ENCODE measurements at places on chromosomes 3 and 15. TPM values are rescaled to one million over a fixed set of nuclear protein-coding genes. Genes with fewer than 3 reads are reported as not detected.
A peak's percentile ranks its signal among the peaks of the same experiment; 100 is the strongest.

- no peak for DNase-seq
Observed at GRCh38 chr3:78834910-78835309, 932.9 kb downstream of the ROBO1 start.

GOLGA8O gene
- 0.51 TPM for total RNA-seq

DNA sequence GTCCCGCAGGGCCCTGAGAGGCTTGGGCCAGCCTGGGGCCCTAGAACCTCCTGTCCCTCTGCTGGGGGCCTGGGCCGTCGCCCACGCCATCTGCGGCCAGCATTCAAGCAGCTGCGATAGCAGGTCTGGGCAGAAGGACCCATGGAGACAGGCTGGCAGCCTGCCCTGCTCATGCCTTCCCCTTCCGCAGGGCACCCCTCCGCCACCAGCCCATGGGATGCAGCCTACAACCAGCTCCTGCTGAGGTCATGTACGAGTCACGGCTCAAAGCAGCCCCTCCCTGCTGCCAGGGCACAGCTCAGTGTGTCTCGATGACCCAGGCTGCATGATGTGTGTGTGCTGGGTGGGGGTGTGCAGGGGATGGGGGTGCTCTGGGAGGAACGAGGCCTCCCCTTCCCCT, 27.8 kb downstream of the DUSP7 start:
- peak; percentile 31 for DNase-seq

DNA sequence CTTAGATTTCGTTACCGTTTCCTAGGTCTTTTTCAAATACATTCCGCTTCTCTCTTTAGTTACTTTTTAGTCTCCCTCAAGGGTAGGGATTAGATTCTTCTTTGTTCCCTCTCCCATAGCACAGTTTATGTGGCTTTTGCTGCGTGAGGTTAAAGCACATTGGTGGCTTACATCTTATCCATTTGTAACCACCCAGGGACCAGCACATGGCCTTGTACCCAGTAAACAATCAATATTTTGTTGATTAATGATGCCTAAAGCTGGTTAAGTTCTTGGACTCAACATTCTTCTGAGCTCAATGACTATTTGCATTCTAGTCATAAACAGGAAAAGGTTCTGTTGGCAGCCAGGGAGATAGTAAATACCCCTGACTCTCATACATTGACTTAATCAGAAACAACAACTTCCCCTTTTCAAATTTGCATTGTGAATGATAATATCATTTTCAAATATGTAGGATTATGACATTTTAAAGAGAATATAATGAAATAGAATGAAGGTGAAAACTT, 60.2 kb downstream of the CACNA1D start:
- DNase-seq, result no peak

DNA sequence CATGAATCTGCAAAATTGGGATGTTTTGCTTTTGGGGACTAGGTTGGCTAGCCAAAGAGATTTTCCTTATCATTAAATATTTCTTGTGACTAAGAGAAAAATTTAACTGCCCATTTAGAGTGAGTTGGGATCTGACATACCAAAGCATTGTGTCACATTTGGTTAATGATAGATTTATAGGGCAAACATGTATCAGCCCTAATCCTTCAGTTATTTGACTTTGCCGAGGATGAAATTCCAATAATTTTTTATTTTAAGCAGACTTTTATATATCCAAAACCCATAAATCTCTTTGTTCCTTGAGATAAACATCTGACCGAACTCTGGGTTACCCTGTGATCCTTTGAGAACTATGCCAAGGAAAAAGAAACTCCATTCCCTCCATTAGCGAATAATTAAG, 218.9 kb downstream of the CDIN1 start:
- DNase-seq, result peak; percentile 68

DNA sequence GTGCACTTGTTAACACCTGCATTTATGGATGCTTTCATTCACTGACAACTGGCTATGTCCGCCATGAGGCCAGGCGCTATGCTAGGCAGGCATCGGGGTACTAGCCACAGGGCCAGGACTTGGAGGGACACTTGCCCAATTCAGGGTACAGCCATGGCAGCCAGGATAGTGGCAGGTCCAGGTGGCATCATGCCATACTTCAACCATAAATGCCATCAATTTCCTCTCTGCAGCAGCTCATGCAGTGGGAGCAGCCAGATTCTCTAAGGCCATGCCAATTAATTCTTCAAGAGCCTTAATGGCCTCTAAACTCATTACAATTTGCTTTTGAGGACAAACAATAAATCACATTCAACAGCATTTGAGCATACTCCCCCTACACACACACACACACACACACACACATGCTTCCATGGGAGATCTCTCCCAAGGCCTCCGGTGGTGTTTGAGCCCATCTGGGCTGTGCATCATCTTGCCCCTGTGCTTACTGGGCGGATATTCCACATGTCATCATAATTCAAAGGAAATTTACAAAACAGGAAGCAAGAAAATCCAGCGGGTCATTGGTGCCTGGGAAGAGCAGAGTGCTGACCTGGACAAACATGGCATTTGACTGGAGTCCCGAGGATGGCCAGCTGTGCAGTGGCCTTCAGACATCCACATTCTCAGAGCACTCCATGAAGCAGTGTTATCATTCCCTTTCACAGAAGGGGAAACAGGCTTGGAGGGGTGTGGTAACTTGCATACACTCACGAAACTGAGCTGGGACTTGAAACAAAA, 109.1 kb downstream of the IQSEC1 start:
- peak; percentile 4 for DNase-seq

DNA sequence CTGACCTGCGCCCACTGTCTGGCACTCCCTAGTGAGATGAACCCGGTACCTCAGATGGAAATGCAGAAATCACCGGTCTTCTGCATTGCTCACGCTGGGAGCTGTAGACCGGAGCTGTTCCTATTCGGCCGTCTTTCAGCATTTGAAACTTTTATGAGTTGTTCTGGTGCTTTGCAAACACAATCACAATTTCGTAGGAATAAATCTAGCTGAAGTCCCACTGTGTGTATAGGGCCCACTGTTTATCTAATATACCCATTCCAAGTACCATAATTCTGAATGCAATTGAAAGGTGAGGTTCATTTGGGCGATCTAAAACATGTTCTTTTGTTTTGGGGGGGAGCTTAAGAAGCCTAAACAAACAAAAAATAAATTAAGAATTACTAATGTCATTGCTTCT, 572.1 kb downstream of the FGF12 start:
- no peak for DNase-seq

DNA sequence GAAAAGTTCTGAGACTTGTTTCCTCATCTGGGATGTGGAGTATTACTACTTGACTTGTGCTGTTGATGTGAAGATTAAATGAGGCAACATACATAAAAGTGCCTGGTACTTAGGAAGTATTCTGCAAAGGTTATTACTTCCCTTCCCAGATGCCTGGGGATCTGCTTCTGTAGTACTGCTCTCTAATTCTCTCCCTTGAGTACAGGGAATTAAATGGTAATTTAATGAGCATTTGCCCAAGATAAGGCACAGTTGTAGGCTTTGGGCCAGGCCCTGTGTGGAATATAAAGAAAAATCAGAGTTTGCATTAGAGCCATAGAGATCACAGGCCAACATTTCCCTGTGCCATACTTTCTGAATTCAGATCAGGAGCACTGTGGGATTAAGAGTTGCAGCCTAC, 84.4 kb downstream of the LARS2 start:
- no peak for DNase-seq

GRCh38 chr3:177146646-177147045, 50.6 kb downstream of the TBL1XR1 start:
- peak; percentile 43 for DNase-seq

- no peak for DNase-seq
Observed at GRCh38 chr3:78273326-78273725, 1233.4 kb downstream of the ROBO2 start.

DNA sequence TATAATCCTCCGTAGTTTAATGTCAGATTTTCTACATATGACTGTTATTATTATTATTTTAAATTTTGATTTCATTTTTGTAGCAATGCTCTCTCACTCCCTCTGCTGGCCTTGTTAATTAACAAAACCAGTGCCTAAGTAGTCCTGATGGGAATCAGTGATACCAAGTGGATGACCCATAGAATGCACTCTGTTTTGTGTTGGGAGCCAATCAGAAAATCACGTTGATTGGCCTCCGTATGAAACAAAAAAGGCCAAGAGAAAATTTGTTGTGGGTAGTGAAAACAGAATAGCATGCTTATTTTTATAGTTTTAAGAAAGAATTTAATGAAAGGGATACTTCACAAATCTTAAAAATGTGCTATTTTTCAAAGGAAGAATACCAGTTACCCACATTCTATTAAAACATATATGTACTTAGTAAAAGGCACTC, 34.4 kb upstream of the MEIS2 start:
- peak; percentile 66 for DNase-seq

- peak; percentile 91 for DNase-seq
Observed at GRCh38 chr15:58361273-58361759, 70.5 kb upstream of the LIPC start.

- no peak for DNase-seq
Observed at GRCh38 chr15:78050826-78051225, 26.7 kb downstream of the TBC1D2B start.

DNA sequence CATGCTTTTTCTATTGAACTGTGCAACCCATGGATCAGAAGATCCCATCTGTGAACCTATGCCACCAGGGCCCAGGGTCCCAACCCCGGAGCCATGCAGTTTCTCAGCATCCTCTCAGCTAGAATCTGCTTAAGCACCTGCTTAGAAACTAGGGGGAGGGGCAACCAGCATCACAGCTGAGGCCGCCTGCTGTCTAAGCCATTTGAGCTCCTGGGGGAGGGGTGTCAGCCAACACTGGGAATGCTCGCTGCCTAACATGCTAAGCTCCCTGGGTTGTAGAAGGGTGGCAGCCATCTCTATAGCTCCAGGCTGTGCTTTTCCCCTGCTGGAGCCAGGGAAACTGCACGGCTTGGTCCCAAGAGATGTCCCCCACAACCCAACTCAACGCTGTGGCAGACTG, 322.8 kb downstream of the EDEM1 start:
- no peak for DNase-seq

- no peak for DNase-seq
Observed at GRCh38 chr3:88773766-88774165, 333.7 kb upstream of the EPHA3 start.

GRCh38 chr15:64586259-64586870, 126.0 kb downstream of the ZNF609 start:
- DNase-seq, result no peak

GRCh38 chr15:37793851-37794250, 140.6 kb upstream of the TMCO5A start:
- DNase-seq, result peak; percentile 25

COL8A1 gene
- total RNA-seq, result 102 TPM

DNA sequence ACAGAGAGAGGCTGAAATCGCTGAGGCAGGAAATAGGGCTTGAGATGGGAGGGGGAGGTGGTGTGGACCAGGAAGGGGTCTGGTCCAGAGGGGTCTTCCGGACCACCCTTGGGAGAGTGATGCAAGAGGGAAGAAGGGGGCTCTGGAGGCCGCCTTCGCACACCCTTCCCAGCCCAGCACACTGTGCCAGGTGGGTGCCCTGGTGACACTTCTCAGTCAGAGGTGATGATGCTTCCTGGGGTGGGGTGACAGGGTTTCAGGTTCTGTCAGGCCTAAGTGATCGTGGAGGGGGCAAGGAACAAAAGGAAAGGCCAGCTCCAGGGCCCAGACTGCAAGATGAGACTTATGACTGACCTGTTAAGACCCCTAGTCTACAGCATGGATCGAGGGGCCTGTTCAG, 12.7 kb downstream of the SEMA3G start:
- no peak for DNase-seq

- DNase-seq, result no peak
Observed at GRCh38 chr3:126290325-126290724, 66.9 kb downstream of the KLF15 start.

- no peak for DNase-seq
Observed at GRCh38 chr3:8206971-8207617, 294.5 kb upstream of the LMCD1 start.

- peak; percentile 48 for DNase-seq
Observed at GRCh38 chr3:160869825-160870224, 113.8 kb downstream of the PPM1L start.

GRCh38 chr3:129439226-129439816, 427 bp downstream of the MBD4 start:
- no peak for DNase-seq

DNA sequence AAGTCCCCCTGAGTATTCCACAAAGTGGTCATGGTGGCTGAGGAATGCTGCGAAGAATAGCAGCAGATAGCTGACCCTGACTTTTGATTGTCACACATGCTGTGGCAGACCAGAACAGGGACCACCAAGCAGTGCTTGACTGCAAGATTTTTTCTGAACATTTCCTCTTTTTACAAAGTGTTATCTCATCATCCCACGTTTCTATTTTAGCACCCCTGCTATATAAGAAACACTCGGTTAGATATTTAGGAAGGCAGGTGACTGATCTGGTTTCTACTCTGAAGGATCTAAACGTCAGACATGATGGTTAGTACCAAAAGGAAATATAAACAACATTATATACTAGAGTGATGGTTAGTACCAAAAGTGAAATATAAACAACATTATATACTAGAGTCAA, 9.1 kb downstream of the SLC25A26 start:
- DNase-seq, result no peak

- no peak for DNase-seq
Observed at GRCh38 chr3:83524901-83525300, 1433.9 kb upstream of the CADM2 start.

GRCh38 chr15:61724251-61724939, 335.9 kb downstream of the VPS13C start:
- DNase-seq, result no peak

DNA sequence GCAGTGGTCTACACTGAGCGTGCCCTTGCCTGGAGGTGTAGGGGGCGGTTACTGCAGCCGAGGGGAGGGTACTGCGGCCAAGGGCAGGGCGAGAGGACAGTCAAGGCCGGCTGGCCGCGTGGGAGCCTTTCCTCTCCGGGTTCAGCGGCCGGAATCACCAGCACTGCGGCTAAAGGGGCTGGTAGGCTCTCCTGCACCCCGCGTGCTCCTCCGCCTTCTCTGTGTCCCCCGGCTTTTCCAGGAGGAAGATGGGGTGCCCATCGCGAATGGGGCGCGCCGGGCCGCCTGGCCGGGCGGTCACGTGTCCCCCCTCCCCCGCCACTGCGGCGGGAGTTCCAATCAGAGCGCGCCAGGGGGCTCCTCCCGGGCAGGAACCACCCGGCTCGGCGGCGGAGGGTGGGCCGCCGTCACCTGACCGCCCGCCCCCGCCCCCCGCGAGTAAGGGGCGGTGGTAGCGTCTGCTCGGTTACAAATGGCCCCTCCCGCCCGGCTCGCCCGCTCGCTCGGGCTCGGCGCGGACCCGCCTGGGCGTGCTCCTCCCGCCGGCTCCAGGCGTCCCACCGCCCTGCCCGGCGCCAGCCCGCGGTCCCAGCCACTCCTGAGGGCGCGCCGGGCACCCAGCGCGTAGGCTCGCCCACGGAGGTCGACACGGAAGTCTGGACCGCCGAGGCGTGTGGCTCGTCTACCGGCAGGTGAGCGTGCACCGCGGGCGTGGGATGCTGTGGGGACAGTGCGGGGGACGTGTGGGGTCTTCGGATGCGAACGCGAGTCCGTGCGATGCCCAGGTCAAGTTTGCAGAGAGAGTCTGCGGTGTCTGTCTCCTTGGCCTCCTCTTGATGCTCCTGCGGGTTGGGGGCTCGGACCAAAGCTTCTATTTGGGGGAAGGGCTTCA, 242.6 kb upstream of the TOPAZ1 start:
- peak; percentile 68 for DNase-seq

GRCh38 chr3:174938102-174938501, 79.0 kb downstream of the NAALADL2 start:
- no peak for DNase-seq

KLHL40 gene
- not detected for total RNA-seq

GRCh38 chr3:8103954-8104353, 397.7 kb upstream of the LMCD1 start:
- DNase-seq, result no peak

GRCh38 chr3:85594676-85595075, 635.9 kb downstream of the CADM2 start:
- no peak for DNase-seq

C3orf22 gene
- total RNA-seq, result not detected

- DNase-seq, result no peak
Observed at GRCh38 chr3:134068429-134068828, 38.7 kb upstream of the SLCO2A1 start.

Measured in LHCN-M2 (cell line).